ENCODE measurements at places on chromosomes 3 and 15.

- no peak for DNase-seq
Measured at GRCh38 chr3:49930922-49931321, 1.3 kb upstream of the MON1A start.

- DNase-seq: no peak
Measured at GRCh38 chr15:58167095-58167691, 29.0 kb downstream of the AQP9 start.

GRCh38 chr15:35028235-35028984 lies 40.3 kb upstream of the ZNF770 start:
- no peak for DNase-seq

DNA sequence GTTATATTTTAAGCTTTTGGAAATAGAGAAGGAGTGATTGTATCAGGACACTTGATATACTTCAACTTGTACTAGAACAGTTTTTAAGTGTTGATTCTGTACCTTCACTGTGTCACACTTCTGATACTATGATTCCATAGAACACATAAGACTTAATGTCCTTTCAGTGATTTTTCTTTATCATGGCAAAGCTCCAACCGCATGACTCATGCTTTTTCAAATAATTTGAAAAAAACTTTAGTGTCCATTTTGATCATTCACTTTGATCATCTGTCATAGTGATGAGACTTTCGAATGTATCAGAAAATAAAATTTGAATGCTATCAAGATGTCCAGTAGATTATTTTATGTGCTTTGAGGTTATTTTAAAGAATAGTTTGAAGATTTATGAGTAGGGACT lies 32.0 kb downstream of the AP4E1 start:
- DNase-seq: no peak

- DNase-seq: no peak
Measured at GRCh38 chr3:73601011-73601410, 23.7 kb downstream of the PDZRN3 start.

All from activated T-cell treated with anti-CD3 and anti-CD28 coated beads for 48 hours (primary cell).